ENCODE measurements at places on chromosomes 5 and 9. TPM values are rescaled to one million over a fixed set of nuclear protein-coding genes. Genes with fewer than 3 reads are reported as not detected.

The IL3 gene
- not detected for total RNA-seq

The CTNNAL1 gene
- total RNA-seq, result 239 TPM

The WNK2 gene
- 0.11 TPM for total RNA-seq

The C9orf85 gene
- total RNA-seq, result 11.6 TPM

The PCDHB9 gene
- under 0.01 TPM for total RNA-seq

The ATOX1 gene
- total RNA-seq, result 54.6 TPM

The ZDHHC11 gene
- 0.44 TPM for total RNA-seq

The C5orf58 gene
- not detected for total RNA-seq

The NME5 gene
- total RNA-seq, result 1.7 TPM

The SYK gene
- not detected for total RNA-seq

The ALG2 gene
- 34.4 TPM for total RNA-seq

The SLC45A2 gene
- total RNA-seq, result under 0.01 TPM

The SHISAL2B gene
- total RNA-seq, result not detected

The ZDHHC11B gene
- 0.50 TPM for total RNA-seq

The CDKN2B gene
- 24.9 TPM for total RNA-seq

The TRIP13 gene
- total RNA-seq, result 86.3 TPM

The RXRA gene
- total RNA-seq, result 15.4 TPM

The PCDHB3 gene
- total RNA-seq, result 0.77 TPM

The LAMC3 gene
- 0.89 TPM for total RNA-seq

The TMEM171 gene
- 0.62 TPM for total RNA-seq

The SHC3 gene
- 25.5 TPM for total RNA-seq

The DRD1 gene
- total RNA-seq, result not detected

The HSPB3 gene
- total RNA-seq, result 1.8 TPM

The PCDHB12 gene
- under 0.01 TPM for total RNA-seq

The PRDM9 gene
- total RNA-seq, result not detected

The CEP72 gene
- total RNA-seq, result 8.4 TPM

The DIRAS2 gene
- 1.4 TPM for total RNA-seq

The F2RL1 gene
- total RNA-seq, result 62.0 TPM

The ACTBL2 gene
- 0.11 TPM for total RNA-seq

The SARDH gene
- 13.7 TPM for total RNA-seq

The SCGB3A2 gene
- not detected for total RNA-seq

The MTREX gene
- total RNA-seq, result 214 TPM

The PRELID2 gene
- 23.5 TPM for total RNA-seq

The PDE8B gene
- 0.22 TPM for total RNA-seq

The C1QTNF3 gene
- total RNA-seq, result 1.4 TPM

The ASPN gene
- total RNA-seq, result 1.00 TPM

The ZFP37 gene
- total RNA-seq, result 3.1 TPM

The PLAC8L1 gene
- total RNA-seq, result not detected

The ARID3C gene
- 0.22 TPM for total RNA-seq

The PCDHB2 gene
- total RNA-seq, result 2.0 TPM

Data from uterine smooth muscle cell (primary cell).